MG63 (cell line): ENCODE measurements at places on chromosomes 5 and 9. TPM values are rescaled to one million over a fixed set of nuclear protein-coding genes. Genes with fewer than 3 reads are reported as not detected.

SPINK4 gene
- not detected in 2 replicates for total RNA-seq

EIF4E1B gene
- not detected in 2 replicates for total RNA-seq

LCN1 gene
- total RNA-seq = not detected in 2 replicates

SPEF2 gene
- total RNA-seq = 4.2 and 9.1 TPM in 2 replicates

CDO1 gene
- total RNA-seq = not detected in 2 replicates

KIAA0825 gene
- total RNA-seq = 0.92 and 3.1 TPM in 2 replicates

GRCh38 chr5:144195448-144195847 lies 24.8 kb downstream of the KCTD16 start:
- peak; percentile 22 for DNase-seq

GRCh38 chr5:148002451-148002850 lies 61.3 kb upstream of the SPINK5 start:
- DNase-seq = no peak

- DNase-seq = no peak
Measured at GRCh38 chr9:129273941-129274684, 96.1 kb upstream of the IER5L start.

- DNase-seq = no peak
Measured at GRCh38 chr5:67435032-67435431, 238.4 kb upstream of the CD180 start.

DNA sequence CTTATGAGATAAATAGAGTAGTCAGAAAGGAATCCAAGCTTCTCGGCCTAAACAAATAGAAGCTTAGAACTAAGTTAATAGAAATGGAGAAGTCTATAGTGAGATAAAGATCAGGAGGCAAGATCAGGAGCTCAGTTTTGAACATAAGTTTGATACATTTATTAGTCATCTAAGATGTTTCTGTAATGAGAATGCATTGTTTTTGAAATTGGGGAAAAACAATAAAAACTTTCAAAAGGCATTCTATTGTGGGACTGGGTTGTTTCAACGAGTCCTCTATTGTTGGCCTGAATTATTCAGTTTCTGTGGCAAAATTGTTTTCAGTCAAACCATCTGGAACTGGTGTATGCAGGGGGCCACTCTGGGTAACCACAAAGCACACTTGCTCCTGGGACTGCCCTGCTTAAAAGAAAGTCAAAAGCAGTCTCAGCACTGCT lies 181.0 kb upstream of the CLINT1 start:
- DNase-seq = no peak

GRCh38 chr9:116497095-116497890 lies 189.8 kb upstream of the TRIM32 start:
- DNase-seq = no peak

DNA sequence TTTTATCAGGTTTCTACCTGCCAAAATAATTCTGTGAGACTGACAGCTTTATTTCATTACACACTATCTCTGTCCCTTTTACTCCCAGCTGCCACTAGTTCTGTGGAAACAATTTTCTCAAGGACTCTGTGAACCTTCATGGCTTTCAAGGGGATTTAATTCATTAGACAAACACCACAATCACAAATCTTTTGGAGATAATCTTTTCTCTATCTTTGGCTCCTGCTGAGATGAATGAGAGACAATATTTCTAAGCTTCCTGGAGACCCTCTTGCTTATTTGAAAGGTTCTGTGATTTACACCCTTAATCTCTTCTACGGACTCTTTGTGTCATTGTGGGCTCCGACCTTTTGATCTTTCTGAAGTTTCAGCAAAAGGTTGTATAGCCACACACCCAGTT lies 222.6 kb downstream of the PRDM9 start:
- no peak for DNase-seq

GRCh38 chr9:108113596-108113995 lies 624.0 kb upstream of the KLF4 start:
- DNase-seq = no peak

DNA sequence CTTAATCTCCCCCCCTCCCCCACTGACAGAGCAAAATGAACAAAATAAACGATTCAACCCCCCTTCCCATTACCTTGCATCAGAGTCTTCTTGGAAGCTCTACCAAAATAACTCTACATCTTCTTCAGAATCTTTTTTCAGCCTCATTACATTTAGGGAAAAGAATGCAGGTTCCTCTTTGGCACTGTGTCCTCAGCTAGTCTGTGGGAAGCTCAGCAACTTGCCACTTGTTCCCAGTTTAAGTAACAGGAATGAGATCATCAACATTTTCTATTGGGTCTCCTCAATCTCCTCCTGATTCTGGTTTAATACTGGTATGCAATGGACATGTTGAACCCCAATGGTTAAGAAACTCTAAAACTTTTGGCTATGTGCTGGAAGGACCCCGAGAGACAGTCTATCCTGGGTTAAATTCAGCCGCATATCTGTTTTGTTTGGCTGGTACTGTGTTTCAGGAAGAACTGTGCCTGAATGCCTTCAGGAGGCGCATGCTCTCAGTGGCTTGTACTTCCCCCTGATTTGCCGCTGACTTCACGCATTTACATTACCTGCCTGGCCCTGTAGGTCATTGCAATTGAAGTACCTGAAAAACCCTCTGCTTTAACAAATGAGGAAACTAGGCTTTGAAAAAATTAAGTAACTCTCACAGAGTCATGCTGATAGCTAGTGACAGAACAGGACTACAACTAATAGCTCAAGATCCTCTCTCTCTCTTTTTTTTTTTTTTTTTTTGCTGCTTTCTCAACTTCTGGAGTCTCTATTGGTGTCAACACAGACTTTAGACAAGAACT lies 78.1 kb upstream of the HMHB1 start:
- DNase-seq = no peak
